ENCODE measurements at places on chromosomes 12 and 14.

GRCh38 chr14:78202163-78202562 is 32.0 kb downstream of the NRXN3 start:
- DNase-seq, result no peak

DNA sequence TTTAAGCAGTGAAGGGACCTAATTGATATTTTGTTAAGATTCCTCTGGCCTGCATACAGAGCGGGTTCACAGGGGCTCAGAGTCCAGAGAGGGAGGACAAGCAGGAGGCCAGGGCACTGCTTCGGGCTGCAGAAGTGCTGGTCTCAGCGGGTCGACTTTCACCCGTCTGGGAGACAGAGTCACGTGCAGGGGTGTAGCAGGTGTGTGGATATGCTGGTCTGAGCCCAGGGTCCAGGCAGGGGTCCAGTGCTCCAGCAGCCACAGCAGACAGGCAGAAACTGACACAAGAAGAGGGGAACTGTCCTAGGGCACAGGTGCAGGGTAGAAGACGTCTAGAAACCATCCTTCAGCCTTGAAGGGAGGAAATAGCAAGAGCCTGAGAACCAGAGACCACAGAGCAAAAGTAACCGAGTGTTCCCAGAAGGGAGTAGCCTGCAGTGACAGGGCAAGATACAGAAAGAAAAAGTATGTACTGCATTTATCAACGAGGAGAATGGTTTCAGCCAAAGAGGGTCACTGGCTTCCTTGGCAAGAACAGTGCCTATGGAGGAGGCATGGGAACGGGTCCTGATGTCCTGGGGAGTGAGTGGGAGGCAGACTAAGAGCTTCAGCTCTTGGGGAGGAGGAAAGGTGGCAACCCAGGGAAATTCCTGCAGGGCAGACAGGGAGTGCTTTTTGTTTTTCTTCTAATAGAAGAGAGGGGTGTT is 28.7 kb downstream of the FBXO21 start:
- DNase-seq, result no peak

DNA sequence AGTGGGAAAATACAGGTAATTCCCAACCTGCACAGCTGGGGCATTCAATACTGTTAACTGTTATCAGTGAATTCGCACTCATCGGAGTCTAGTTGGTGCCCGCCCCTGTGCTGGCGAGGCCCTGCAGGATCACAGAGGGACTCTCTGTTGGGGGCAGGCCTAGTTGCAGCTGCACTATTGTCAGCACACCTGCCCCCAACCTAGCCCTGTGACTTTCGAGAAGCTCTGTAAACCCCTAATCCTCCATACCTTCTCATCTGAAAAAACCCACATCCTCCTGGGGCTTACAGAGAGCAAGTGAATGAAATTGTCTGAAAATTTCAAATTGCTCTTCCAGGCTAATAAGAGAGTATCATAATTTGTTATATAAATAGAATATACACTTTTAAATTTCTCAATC is 132.2 kb upstream of the NUDT4 start:
- no peak for DNase-seq

DNA sequence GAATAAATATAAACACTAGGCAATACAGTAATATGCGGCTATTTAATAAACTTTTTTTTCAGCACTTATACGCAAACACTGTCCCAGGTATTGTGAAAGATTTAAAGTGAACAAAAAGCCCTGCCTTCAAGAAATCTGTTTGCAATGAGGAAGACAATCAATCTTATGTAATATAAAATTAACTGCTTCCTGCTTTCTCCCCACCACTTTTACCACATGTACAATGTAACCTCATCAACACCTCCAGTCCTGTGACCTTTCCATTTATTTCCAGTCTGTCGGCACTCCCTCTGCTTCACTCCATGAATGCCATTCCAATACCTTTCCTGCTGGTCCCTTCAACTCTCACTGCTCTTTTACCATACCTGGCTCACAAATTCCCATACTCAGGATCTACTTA is 10.5 kb downstream of the SNX6 start:
- no peak for DNase-seq

DNA sequence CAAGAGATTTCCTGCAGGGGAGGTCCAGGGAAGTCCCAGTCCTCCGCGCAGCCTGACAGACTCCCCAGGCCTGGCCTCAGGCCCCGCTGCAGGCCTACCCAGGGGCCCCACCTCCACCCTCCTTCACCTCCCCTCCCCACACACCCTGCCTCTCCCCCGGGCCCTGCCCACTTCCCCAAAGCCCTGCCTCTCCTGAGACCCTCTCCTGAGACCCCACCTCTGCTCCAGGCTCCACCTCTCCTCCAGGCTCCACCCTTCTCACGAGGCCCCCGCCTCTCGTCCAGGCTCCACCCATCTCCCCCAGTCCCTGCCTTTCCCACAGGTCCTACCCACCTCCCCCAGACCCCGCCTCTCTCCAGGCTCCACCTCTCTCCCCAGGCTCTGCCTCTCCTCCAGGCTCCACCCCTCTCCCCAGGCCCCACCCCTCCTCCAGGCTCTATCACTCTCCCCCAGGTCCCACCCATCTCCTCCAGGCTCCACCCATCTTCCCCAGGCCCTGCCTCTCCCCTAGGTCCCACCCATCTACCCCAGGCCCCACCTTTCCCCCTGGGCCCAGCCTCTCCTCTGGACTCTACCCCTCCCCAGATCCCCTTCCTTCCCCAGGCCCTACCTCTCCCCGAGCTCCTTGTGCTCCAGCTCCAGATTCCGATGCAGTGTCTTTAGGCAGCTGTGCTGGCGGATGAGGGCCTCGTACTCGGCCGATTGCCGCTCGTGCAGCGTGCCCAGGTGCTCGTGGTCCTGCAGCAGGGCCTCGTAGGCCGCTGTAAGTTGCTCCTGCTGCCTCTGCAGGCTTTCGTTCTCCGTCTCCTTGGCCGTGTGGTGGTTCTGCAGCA is 58.8 kb upstream of the GPR68 start:
- DNase-seq, result no peak

DNA sequence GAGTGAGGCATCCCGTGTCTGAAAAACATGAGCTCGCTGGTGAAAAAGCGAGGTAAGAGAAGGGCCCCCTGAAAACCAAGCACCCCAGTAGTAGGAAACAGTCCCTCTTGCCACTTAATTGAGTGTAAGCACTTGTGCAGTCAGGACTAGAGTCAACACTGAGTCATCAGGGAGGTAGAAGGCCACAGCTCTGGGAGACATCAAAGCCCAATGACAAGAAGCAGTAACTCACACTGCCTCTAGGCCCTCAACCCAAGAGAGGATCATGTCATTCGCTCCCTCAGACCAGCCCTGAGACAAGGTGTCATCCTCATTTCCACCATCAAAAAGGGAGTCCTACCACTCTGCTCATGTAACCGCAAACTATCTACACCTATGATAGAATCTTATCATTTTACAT is 17.8 kb downstream of the POMT2 start:
- DNase-seq, result no peak

DNA sequence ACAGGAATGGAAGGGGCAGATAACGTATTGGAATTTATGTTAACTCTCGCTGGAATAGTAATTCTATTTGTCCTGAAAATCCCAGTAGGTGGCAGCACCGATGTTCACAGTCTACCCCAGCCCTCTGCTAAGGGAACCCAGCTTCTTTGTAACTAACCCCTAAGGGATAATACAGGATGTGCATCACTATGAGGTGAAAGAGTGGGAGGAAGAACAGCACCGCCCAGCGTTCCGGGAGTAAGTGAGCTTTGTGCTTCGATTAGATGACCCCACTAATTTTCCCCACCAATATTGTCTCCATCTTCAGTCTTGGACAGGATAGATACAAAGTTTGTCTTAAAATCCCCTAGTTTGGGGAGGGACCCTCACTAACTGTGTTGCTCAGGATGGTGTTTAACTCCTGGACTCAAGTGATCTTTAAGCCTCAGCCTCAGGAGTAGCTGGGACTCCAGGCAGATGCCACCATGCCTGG is 2.7 kb downstream of the SLC2A3 start:
- DNase-seq, result peak; percentile 58

- no peak for DNase-seq
Observed at GRCh38 chr12:49588721-49589516, 16.5 kb downstream of the FAM186B start.

DNA sequence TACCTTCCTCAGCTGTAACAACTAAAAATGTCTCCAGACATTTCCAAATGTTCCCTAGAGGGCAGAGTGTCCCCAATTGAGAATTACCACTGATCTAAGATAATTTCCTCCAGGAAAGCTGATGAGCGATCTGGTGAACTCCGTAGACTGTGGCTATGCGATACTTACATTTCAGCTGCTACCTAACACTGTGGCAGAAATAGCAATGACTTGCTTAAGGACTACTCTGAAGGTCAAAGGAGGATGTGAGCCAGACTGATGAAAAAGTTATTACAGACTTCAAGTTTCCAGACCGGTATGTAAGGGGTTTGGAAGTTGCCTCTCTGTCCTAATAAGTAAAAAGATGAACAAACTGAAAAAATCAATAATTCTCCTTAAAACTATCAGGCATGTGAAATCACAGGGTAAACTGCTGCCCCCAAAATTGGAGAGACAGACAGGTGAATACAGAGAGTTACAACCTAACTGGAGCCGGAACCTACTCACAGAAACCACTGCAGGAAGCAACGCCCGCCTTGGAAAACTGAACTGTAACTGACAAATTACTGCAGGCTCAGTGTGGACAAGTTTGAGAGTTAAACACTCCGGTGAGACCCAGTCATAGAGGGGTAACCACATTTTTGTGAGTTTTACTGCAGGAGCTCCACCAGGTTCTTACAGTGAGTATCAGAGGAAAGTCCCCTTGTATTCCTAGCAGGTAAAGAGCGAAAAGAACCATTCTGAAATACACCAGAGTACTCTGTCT is 60.0 kb upstream of the PARP11 start:
- no peak for DNase-seq

GRCh38 chr14:66045572-66046021 is 440.6 kb upstream of the CCDC196 start:
- no peak for DNase-seq

DNA sequence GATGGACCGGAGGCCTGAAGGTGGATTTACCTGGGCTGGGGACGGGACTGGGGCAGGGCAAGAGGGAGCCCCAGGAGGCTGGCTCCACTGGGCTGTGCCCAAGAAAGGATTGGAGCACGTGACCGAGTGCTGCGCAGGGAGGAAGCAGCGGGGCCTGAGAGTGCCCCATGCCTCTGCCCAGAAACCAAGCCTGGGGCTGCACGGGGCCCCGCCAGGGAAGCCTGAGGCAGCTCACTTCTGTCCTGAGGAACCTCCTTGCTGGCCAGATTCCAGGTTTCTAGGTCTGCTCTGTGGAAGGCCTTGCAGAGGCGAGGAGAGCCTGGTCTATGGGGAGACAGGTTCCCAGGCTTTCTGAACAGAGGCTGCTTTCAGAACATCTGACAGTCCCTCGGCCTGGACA is 10.4 kb downstream of the NGB start:
- DNase-seq, result no peak

- no peak for DNase-seq
Observed at GRCh38 chr12:5969974-5970690, 25.1 kb upstream of the ANO2 start.

GRCh38 chr14:105065280-105066228 is at the start of gene GPR132:
GPR132 (minus strand) TSS chr14:105065430; CDS start chr14:105055420, 10,010 bp downstream.
- no peak for DNase-seq

All from NCI-H1105 (cell line).